ENCODE measurements at places on chromosomes 12 and 14.

DNA sequence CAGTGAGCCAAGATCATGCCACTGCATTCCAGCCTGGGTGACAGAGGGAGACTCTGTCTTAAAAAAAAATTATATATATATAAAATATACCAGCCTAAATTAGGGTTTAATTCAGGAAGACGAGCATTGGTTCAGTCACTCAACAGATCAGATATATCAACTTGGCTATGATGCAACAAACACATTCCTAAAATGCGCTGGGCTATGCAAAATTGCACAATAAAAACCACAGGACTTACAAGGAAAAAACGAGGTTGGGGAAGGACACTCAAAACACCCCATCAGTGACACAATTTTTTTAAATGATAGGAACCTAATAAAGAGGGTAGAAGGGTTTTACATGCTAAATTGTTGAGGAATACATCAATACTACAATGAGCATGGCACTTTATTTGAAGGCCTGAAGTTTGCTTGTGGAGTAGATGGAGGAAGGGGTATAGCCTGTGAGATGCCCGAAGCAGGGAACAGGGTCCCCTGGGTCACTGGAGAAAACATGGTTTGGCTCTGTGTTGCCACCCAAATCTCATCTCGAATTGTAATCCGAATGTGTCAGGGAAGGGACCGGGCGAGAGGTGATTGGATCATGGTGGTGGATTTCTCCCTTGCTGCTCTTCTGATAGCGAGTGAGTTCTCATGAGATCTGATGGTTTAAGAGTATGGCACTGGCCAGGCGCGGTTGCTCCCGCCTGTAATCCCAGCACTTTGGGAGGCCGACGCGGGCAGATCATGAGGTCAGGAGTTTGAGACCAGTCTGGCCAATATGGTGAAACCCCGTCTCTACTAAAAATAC, 71.2 kb downstream of the TNFAIP2 start:
- DNase-seq: no peak

GRCh38 chr14:24058260-24058950, 6.6 kb downstream of the CARMIL3 start:
- peak; percentile 73 for DNase-seq

DNA sequence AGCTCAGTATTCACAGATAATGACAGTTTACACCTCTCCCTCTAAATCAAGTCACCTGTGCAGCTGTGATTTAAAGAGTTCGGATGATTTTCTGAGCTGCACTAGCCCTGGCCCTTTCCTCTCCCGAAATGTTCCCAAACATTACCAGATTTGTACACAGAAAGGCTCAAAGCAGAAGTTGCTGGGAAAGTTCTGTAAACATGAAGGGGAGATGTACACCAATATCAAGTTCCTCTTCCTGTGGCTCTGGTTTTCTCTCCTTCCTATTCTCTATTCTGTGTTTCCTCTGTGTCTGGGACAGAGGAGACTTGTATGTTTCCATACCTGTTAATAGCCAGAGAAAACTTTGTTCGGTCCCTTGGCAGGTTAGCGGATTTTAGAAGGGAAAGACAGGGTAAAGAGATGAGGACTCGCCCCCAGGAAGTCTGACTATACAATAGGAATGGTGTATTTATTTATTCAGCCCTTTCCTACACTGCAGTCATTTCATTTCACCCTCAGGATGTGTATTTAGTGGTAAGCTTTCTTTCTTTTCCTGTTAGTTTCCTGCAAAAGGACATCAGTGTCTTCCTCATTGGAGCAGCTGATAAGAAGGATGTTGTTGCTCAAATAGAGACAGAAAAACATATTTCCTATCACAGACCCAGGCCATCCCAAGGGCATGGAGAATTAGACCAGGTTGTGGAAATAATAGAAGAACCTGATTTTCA, 7.6 kb upstream of the NUMB start:
- no peak for DNase-seq

- DNase-seq: no peak
These were observed 205.5 kb downstream of the CHST11 start for GRCh38 chr12:104662203-104662602.

DNA sequence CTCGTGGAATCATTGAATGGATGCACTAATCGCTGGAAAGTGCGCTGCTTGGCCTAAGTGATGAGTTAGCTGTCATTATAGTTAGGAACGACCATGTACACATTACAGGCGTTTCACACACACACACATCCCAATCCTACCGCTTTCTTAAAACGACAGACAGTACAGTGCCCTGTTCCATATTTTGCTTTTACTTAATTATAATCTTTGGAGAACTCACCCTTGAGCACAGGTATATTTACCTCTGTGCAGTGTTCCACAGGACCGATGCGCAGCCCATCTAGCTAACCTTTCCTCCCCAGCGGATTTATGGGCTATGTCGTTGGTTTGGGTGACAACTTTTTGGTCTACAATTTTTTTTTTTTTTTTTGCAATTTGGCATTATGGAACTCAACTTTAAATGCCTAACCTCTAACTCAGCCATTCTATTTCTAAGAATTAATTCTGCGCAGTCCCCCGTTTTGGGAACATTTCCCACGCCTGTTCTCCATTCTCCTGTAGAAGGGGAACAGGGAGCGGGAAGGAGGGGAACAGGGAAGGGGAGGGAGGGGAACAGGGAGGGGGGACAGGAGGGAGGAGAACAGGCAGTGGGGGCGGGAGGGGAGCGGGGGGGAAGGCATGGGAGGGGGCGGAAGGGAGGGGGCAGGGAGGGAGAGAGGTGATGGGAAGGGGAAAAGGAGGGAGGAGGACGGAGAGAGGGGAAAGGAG, 663 bp upstream of the ULK1 start:
- peak; percentile 31 for DNase-seq

DNA sequence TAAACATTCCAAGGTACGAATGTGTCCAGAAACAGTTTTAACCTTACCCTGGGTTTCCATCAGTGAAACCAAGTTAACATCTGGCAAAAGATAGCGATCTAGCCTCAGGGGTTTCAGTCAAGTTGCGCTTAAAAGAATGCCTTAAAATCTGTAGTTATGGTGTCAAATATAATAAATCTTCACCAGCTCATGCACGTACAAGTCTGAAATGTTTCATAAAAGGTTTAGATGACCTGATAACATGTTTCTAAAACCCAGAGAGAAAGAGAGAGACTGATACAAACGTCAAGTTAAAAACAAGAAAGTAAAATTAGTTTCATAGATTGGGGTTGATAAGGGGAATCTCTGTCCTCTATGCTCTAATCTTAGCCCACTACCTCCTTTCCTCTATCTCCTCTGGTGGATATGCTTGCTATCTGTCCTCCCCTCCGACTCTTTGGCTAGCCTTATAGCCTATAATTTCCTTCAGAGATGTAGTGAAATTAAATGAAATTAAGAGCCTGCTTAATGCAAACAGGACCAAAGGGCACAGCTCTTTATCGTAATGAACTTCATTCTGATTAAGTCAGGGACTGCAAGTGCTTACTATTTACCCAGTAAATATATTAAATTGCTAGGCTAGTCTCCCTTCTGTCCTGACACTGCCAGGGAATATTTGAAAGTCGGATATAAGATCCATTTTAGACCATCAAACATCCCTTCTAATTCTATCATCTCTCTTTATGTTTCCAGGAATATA, 18.4 kb upstream of the FOS start:
- DNase-seq: no peak
